ENCODE measurements at places on chromosomes 3 and 15. TPM values are rescaled to one million over a fixed set of nuclear protein-coding genes. Genes with fewer than 3 reads are reported as not detected.

The NDN gene
- 71.0 TPM for total RNA-seq

The CCR9 gene
- total RNA-seq, result not detected

The TUSC7 gene
- not detected for total RNA-seq

The CHRNA5 gene
- 0.32 TPM for total RNA-seq

The ROBO2 gene
- 1.1 TPM for total RNA-seq

The CDHR4 gene
- total RNA-seq, result 0.13 TPM

The BLOC1S6 gene
- 152 TPM for total RNA-seq

The CSPG4 gene
- total RNA-seq, result 158 TPM

The CLRN1 gene
- total RNA-seq, result not detected

The PLD1 gene
- total RNA-seq, result 54.0 TPM

The RBP2 gene
- not detected for total RNA-seq

The CCRL2 gene
- 6.2 TPM for total RNA-seq

The SH2D7 gene
- not detected for total RNA-seq

The LRTM1 gene
- total RNA-seq, result not detected

The CCDC39 gene
- not detected for total RNA-seq

The EOMES gene
- total RNA-seq, result not detected

The PATL2 gene
- 0.78 TPM for total RNA-seq

The ARL6IP5 gene
- 217 TPM for total RNA-seq

The KBTBD13 gene
- not detected for total RNA-seq

The ATP13A5 gene
- not detected for total RNA-seq

The IGF2BP2 gene
- total RNA-seq, result 34.9 TPM

The NRG4 gene
- not detected for total RNA-seq
